ENCODE measurements at places on chromosomes 16 and 17.

DNA sequence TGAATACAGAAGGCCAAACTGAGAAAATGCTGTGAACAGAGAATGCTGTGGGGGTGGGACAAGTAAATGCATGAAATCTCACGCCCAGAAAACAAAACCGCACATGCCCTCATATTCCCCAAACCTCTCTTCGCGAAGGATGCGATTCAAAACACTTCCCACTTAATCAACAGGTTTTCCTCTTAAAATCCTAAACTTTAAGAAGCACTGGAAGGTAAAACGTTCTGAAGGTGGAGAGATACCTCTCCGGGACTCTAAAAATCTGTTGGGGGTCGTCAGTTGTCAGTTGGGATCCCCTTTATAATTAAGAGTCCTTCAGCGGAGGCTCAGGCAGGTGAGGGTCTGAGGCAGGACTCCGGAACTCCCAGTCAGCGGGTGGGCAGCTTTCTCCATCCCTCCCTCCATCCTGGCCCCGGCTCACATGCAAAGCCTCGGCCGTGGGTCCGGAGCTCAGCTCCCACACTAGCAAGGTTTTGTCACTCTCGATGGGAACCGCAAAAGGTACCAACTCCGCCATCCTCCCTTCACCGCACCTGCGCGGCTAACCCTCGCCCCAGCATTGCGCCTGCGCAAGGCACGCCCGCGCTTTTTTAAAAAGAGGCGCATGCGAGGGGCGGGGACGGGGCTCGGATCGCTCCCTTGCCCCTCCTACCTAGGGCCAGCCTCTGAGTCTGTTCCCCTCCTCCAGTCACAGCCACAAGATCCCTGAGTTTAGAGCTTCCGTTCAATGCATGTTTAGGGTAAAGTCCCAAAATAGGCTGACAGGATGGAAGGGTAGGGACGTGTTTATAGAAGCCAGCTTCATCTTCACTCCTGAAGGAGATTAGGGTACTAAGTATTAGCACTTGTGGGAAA, at the start of gene RDM1:
TSS of gene RDM1 (minus strand) at position 563 of the 855 bp plus-strand sequence. CDS start at position 517, 46 bp downstream.
- DNase-seq, result peak; percentile 40
- peaks cover 5% of the 10 kb centered on the region for H3K4me1 ChIP-seq
- H3K4me3 ChIP-seq, result peak within 1 kb of the TSS; percentile 88
- H3K27me3 ChIP-seq, result peaks cover 24% of the 10 kb centered on the region
- H3K27ac ChIP-seq, result peak within 1 kb of the TSS; percentile 67

- peaks cover 6% of the 10 kb centered on the region for H3K36me3 ChIP-seq
- peak overlapping the region; percentile 60 for H3K27ac ChIP-seq
- no peaks in the 10 kb centered on the region for H3K27me3 ChIP-seq
Measured at GRCh38 chr17:57622683-57623433, 122.2 kb downstream of the CCDC182 start.

GRCh38 chr16:4607841-4608703, 6.6 kb downstream of the UBALD1 start:
- no peak overlapping the region for H3K27ac ChIP-seq
- H3K4me1 ChIP-seq, result peaks cover 5% of the 10 kb centered on the region
- no peaks in the 10 kb centered on the region for H3K27me3 ChIP-seq
- no peaks in the 10 kb centered on the region for H3K36me3 ChIP-seq

DNA sequence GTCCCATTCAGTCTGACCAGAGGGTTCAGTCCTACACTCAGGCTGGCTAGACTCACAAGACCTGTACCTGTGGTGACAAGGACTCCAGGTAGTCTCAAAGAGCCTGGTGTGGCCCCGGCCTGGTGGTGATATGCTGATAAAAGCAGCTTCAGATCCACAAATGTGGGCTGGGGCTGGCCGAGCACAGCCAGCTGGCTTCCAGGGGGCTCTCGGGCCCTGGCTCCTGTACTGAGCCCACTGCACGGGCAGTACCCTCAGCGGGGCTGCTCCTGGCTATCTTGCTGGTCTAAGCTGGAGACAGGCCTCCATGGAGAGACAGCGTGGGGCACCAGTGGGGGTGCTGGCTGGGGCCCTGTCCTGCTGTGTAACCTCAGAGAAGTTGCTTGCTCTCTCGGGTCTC, 4.3 kb downstream of the SMIM5 start:
- no peaks in the 10 kb centered on the region for H3K36me3 ChIP-seq
- no peak overlapping the region for H3K27ac ChIP-seq
- no peak for DNase-seq
- no peaks in the 10 kb centered on the region for H3K27me3 ChIP-seq
- H3K4me3 ChIP-seq, result no peak overlapping the region

DNA sequence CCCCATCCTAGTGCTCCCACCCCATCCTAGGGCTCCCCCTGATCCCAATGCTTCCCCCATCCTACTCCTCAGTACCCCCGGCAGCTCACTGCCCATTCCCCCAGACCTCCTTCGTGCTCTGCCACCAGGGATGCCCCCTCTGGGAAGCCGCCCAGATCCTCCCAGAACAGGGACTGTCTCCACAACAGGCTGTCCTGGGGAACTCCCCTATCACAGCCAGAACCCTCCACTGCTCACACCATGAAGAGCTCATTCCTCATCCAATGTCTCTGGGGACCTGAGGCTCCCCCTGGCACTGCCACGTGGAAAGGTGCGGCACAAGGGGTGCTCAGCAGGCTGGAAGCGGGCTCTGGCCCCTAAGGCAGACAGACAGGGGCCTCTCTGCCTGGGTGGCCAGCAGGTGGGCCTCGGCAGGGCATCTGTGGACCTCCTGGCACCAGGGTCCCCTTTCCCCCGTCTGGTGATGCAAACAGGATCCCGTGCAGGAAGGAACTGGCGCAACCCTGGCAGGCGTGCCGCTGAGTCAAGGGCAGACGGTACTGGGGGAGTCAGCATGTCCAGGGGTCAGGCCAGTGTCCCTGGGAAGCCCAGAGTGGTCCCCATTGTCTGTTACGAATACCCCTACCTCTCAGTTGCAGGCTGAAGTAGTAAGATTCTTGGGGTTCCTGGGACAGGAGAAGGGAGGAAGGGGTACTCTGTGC, 14.8 kb upstream of the PVALEF start:
- no peaks in the 10 kb centered on the region for H3K36me3 ChIP-seq
- H3K4me1 ChIP-seq, result peaks cover 3% of the 10 kb centered on the region
- DNase-seq, result no peak
- peak overlapping the region; percentile 62 for H3K27ac ChIP-seq

- no peaks in the 10 kb centered on the region for H3K36me3 ChIP-seq
- no peak overlapping the region for H3K27ac ChIP-seq
- DNase-seq, result no peak
- peaks cover 24% of the 10 kb centered on the region for H3K27me3 ChIP-seq
Measured at GRCh38 chr17:56165072-56165641, 11.9 kb downstream of the ANKFN1 start.

DNA sequence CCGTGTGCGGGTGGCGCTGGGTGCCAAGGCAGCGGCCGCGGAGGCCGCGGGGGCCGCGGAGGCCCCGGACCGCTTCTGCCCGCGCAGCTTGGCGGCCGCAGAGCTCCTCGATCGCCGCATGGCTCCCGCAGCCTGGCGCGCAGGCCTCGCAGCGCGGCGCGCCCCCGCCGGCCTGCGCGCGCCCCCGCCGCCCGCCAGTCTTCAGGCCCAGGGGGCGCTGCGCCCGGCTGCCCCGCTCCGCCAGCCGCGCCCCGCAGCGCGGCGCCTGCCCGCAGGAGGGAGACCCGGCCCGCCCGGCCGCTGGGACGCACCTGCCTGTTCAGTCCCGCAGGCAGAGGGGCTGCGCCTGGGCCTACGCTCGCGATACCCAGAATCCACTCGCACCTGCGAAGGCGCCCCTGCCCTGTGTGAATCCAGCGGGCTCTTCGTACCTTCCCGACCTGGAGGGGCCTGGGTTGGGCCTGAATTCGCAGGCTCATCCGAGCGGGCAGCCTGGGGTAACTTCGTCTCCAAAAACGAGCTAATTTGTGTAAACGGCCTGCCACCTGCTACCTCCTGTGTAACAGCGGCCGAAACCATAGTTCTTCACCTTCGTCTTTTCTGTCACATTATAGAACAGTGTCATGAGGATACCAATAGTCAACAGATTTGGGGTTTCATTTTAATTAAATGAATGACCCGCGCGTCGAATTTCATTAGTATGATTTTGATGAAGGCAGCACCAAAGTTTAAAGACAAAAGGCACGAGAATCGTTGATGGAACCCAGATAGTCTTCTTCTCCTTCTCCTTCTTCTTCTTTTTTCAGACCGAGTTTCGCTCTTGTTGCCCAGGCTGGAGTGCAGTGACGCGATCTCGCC, at the start of gene CENPV:
TSS of gene CENPV (minus strand) at position 153 of the 858 bp plus-strand sequence. CDS start at position 120, 33 bp downstream.
- peaks cover 8% of the 10 kb centered on the region for H3K4me1 ChIP-seq
- no peaks in the 10 kb centered on the region for H3K36me3 ChIP-seq
- peak within 1 kb of the TSS; percentile 87 for H3K4me3 ChIP-seq

GRCh38 chr17:38789185-38789584, 10.2 kb downstream of the PIP4K2B start:
- no peak overlapping the region for H3K4me3 ChIP-seq
- H3K4me1 ChIP-seq, result peaks cover 17% of the 10 kb centered on the region
- no peaks in the 10 kb centered on the region for H3K27me3 ChIP-seq
- peak overlapping the region; percentile 51 for H3K27ac ChIP-seq

GRCh38 chr16:25260416-25260815, 2.8 kb upstream of the ZKSCAN2 start:
- peak overlapping the region; percentile 1 for H3K27ac ChIP-seq
- H3K27me3 ChIP-seq, result no peaks in the 10 kb centered on the region
- H3K4me1 ChIP-seq, result peaks cover 42% of the 10 kb centered on the region
- no peak overlapping the region for H3K4me3 ChIP-seq

DNA sequence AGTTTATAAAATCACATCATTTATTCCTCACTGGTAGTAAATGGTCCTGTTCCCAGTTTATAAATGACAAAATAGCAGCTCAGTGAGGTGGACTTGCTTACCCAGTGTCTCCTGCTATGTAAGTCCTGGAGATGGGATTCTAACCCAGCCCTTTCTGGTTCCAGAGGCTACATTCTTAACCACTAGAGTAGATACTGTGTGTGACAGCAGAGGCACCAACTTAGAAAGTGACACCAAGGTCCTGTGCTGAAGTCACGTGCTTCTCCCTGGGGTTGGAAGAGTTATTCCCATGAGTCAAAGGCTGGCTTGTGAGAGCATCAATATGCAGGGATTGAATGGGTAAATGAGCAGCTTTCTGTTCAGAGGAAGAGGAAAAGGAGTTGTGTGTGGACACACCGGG, 167.3 kb upstream of the IRX3 start:
- no peak overlapping the region for H3K27ac ChIP-seq
- no peaks in the 10 kb centered on the region for H3K4me1 ChIP-seq
- H3K4me3 ChIP-seq, result no peak overlapping the region
- H3K36me3 ChIP-seq, result no peaks in the 10 kb centered on the region
- H3K27me3 ChIP-seq, result peaks cover 13% of the 10 kb centered on the region

- no peak for DNase-seq
- no peaks in the 10 kb centered on the region for H3K36me3 ChIP-seq
- H3K4me1 ChIP-seq, result no peaks in the 10 kb centered on the region
- no peak overlapping the region for H3K27ac ChIP-seq
- peaks cover 4% of the 10 kb centered on the region for H3K27me3 ChIP-seq
Measured at GRCh38 chr16:79826732-79827475, 226.4 kb upstream of the MAF start.

GRCh38 chr16:19735074-19735867, 17.2 kb downstream of the IQCK start:
- peaks cover 10% of the 10 kb centered on the region for H3K36me3 ChIP-seq
- DNase-seq, result no peak
- H3K27ac ChIP-seq, result no peak overlapping the region
- H3K4me1 ChIP-seq, result no peaks in the 10 kb centered on the region
- H3K27me3 ChIP-seq, result peaks cover 9% of the 10 kb centered on the region

DNA sequence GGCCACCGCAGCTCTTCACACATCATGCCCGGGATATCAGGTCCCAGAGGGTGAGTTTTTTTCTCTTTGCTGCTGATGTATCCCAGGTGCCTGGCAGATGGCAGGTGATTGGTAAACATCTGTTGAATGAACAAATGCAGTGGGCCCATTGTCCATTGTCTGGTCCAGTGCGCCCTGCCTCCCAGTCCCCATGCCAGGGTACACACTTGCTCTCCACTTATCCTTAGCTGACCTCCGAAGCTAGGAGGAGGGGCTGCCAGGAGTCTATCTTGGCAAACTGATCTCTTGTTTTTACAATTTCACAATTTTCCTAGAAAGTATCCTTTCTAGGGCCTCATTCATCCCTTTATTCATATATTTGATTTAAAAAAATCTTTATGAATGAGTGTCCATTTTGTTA, 196.0 kb downstream of the RAB11FIP4 start:
- H3K27ac ChIP-seq, result no peak overlapping the region
- H3K36me3 ChIP-seq, result no peaks in the 10 kb centered on the region
- no peak for DNase-seq
- H3K4me3 ChIP-seq, result no peak overlapping the region
- no peaks in the 10 kb centered on the region for H3K27me3 ChIP-seq

- H3K4me1 ChIP-seq, result peaks cover 36% of the 10 kb centered on the region
- no peaks in the 10 kb centered on the region for H3K36me3 ChIP-seq
- peak overlapping the region; percentile 87 for H3K27ac ChIP-seq
- DNase-seq, result no peak
- H3K4me3 ChIP-seq, result peak overlapping the region; percentile 96
- H3K27me3 ChIP-seq, result no peaks in the 10 kb centered on the region
Measured at GRCh38 chr16:85557083-85557970, 55.8 kb upstream of the GSE1 start.

GRCh38 chr16:22073350-22073749, 19.0 kb upstream of the VWA3A start:
- no peaks in the 10 kb centered on the region for H3K27me3 ChIP-seq
- peaks cover 4% of the 10 kb centered on the region for H3K4me1 ChIP-seq
- DNase-seq, result no peak
- H3K27ac ChIP-seq, result no peak overlapping the region

GRCh38 chr16:70634861-70635260, 11.5 kb upstream of the IL34 start:
- H3K27ac ChIP-seq, result no peak overlapping the region
- peaks cover 10% of the 10 kb centered on the region for H3K27me3 ChIP-seq
- no peak for DNase-seq
- H3K4me1 ChIP-seq, result no peaks in the 10 kb centered on the region
- H3K4me3 ChIP-seq, result no peak overlapping the region

GRCh38 chr17:76905836-76906235, 37.6 kb downstream of the MGAT5B start:
- H3K27ac ChIP-seq, result no peak overlapping the region
- H3K4me1 ChIP-seq, result peaks cover 2% of the 10 kb centered on the region
- H3K4me3 ChIP-seq, result no peak overlapping the region
- no peaks in the 10 kb centered on the region for H3K36me3 ChIP-seq

DNA sequence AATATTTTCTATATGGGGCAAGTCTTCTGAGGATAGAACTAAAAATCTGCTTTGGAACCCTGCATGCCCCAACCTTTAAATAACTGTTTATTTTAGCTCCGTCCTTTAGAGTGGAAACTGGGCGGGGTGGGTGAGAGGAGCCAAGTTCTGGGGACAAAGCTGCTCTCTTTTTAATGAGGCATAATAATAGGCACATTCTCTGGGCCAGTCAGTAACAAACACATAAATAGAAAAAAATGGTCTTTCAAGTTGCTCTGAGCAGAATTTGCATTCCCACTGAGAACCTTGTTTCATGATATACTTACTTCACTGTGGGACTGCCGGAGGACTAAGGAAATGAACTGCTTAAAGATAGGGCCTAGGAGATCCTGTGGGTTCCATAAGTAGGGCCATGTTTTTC, 51.5 kb downstream of the KNOP1 start:
- H3K27ac ChIP-seq, result peak overlapping the region; percentile 21
- H3K4me3 ChIP-seq, result no peak overlapping the region
- DNase-seq, result no peak

All from T-helper 17 cell (primary cell).